ENCODE measurements at places on chromosomes 2 and 18. TPM values are rescaled to one million over a fixed set of nuclear protein-coding genes. Genes with fewer than 3 reads are reported as not detected.

Gene ALPG
- total RNA-seq = not detected

Gene SRD5A2
- total RNA-seq = not detected

Gene CRYGC
- total RNA-seq = not detected

Gene CFAP65
- total RNA-seq = not detected

Gene YWHAQ
- total RNA-seq = 225 TPM

Gene RNF25
- 22.9 TPM for total RNA-seq

Gene APLF
- total RNA-seq = 2.1 TPM

Gene CABYR
- 0.84 TPM for total RNA-seq

Gene ZC3H8
- total RNA-seq = 44.1 TPM

Gene MYO1B
- 42.5 TPM for total RNA-seq

Gene MOGAT1
- not detected for total RNA-seq

Gene KYNU
- total RNA-seq = not detected

Measured in activated naive CD4-positive, alpha-beta T cell treated with anti-CD3 and anti-CD28 coated beads, Interleukin-2, amount 50 U/mL, for 72 hours (primary cell).